ENCODE measurements at places on chromosomes 12 and 14. TPM values are rescaled to one million over a fixed set of nuclear protein-coding genes. Genes with fewer than 3 reads are reported as not detected.

The ADAMTS20 gene
- not detected for total RNA-seq

The CKB gene
- 1.7 TPM for total RNA-seq

The TEX52 gene
- total RNA-seq: not detected

The PYGL gene
- 1.3 TPM for total RNA-seq

The KRT72 gene
- not detected for total RNA-seq

The BCL7A gene
- total RNA-seq: 3.7 TPM

The KRT75 gene
- total RNA-seq: not detected

The PRR4 gene
- 1.0 TPM for total RNA-seq

The GSG1 gene
- not detected for total RNA-seq

The GPHB5 gene
- total RNA-seq: not detected

The CAPZA3 gene
- not detected for total RNA-seq

The KRT77 gene
- total RNA-seq: not detected

The TPH2 gene
- total RNA-seq: not detected

The MGAT4C gene
- total RNA-seq: not detected

The MRPL52 gene
- total RNA-seq: 170 TPM

The LBHD2 gene
- total RNA-seq: not detected

The TSHR gene
- not detected for total RNA-seq

The RERG gene
- total RNA-seq: not detected

The PTPRO gene
- total RNA-seq: not detected

The TSPAN19 gene
- total RNA-seq: not detected

The FAM186B gene
- 0.17 TPM for total RNA-seq

The TTC7B gene
- total RNA-seq: 8.5 TPM

The COL2A1 gene
- not detected for total RNA-seq

Data from activated CD8-positive, alpha-beta memory T cell treated with anti-CD3 and anti-CD28 coated beads for 36 hours (primary cell).